T-helper 17 cell (primary cell): ENCODE measurements at places on chromosomes 7 and 10.

DNA sequence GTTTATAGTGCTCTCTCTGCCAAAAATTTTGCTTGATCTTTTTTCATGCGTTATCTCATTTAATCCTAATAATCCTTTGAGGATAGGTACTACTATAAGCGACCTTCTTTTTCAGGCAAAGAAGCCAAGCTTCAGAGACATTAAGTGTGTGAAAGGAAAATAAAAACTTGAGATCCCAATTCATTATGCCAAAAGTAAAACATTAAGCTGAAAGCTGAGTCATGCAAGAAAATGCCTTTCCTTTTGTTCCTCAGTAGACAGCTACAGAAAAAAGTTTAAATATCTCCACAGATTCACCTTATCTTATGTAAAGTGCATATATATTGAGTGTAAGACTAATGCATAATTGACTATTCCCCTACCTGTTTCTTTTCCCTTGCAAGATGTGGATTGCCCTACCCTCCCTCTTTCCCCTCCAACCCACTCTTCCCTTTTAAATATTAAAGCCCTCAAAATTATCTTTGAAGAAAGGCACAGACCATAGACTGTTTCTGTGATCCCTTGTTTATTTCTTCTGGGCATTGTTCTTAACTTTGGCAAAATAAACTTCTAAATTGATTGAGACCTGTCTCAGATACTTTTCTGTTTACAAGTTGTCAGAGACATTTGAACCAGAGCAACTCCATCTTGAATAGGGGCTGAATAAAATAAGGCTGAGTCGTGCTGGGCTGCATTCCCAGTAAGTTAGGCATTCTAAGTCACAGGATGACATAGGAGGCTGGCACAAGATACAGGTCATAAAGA is 1139.9 kb upstream of the LRRN3 start:
- no peak for DNase-seq

DNA sequence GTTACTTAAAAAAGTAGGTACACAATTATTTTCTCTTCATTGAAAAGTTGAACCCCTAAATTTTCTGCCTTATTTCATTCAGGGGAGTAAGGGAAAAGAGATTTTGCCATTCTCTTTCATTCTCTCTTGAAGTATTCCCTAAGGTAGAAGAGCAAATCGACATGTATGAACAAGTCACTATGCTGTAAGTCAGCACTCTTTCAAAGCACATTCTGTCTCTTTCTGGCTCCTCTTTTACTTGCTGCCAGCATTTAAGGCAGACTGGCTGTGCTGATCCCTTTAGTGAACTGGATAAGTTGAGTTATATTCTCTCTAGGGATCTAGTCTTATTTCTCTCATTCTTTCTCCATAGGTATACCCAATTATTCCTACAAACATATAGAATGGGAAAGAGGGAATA is 222.3 kb upstream of the ZWINT start:
- no peak for DNase-seq

GRCh38 chr7:139169816-139170215 is 60.3 kb upstream of the ZC3HAV1 start:
- no peak for DNase-seq

- no peak for DNase-seq
Measured at GRCh38 chr10:63256009-63256773, 123.1 kb downstream of the NRBF2 start.

DNA sequence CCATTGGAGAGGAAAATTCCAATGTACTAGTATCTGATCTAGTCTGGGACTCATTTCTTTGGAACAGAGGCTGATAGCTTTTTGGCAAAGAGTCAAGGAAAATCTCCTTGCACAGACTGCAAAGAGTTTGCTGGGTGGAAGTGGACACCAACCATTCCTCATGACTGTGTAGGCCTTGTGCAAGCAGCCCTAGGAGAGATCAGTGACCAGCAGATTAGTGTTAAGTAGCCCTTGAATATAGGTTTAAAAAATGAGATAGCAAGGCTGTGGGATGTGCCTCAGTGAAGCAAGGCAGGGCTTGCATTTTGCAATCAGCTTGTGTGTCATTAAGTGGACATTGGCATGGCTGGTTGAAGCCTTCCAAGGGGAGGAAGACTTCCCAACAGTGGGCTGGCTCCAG is 341.6 kb downstream of the PLXNA4 start:
- DNase-seq = no peak

DNA sequence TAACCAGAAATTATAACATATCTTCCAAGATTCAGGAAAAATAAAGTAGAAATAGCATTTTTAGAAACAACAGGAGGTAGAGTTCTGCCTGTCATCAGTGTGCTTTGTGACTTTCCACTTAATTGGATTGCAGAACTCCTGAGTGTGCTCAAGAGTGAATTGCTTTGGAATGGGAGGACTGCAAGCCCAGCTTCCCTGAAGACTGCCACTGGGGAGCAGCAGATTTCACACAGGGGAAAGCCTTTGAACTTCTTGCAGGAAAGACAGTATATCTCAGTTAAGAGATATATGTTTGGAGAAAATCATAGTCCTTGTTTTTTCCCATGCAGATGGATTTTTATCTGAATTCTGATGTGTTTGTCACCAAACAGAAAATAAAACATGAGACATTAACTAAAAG is 124.5 kb downstream of the TMEM168 start:
- DNase-seq = no peak

GRCh38 chr7:52786174-52786573 is 249.3 kb upstream of the POM121L12 start:
- DNase-seq = no peak

DNA sequence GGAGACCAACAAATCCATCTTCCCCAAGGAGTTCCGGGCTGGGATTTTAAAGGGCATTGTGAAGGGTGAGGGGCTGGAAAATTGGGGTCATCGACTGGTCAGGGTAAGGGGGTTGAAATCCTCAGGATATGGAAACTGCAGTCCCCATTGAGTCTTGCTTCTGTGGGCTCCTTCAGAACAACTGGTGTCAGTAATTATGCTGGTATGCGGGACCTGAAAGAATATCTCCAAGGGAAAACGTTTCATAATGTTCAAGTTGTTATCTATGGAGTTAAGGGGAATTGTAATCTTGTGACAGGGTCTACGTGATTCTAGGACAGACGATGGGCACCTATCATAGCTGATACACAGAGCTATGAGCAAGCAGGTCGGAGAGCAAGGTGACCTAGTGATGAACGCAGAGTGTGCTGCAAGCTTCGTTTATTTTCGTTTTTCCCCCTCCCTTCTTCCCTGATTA is 494 bp upstream of the RHBDD2 start:
- no peak for DNase-seq

DNA sequence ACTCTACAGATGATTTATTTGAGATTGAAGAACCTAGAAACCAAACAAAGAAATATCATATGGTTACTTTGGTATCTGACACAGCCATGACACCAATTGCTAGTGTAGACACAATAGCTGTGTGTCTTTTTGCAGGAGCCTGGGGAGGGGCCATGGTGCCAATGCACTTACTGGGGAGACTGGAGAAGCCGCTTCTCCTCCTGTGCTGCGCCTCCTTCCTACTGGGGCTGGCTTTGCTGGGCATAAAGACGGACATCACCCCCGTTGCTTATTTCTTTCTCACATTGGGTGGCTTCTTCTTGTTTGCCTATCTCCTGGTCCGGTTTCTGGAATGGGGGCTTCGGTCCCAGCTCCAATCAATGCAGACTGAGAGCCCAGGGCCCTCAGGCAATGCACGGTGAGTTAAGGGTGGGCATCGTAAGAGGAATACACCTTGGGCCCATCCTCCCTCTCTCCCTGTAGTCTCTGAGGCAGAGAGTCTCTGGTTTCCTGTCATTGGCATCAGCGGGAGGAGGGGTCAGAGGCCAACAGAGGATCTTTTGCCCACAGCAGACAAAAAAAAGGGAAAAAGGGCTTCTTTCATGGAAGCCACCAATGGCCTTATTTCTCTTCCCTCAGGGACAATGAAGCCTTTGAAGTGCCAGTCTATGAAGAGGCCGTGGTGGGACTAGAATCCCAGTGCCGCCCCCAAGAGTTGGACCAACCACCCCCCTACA is 1.2 kb downstream of the TMEM139 start:
- no peak for DNase-seq
